Fibroblast of lung (primary cell): ENCODE measurements at places on chromosomes 2 and 18. TPM values are rescaled to one million over a fixed set of nuclear protein-coding genes. Genes with fewer than 3 reads are reported as not detected.

DNA sequence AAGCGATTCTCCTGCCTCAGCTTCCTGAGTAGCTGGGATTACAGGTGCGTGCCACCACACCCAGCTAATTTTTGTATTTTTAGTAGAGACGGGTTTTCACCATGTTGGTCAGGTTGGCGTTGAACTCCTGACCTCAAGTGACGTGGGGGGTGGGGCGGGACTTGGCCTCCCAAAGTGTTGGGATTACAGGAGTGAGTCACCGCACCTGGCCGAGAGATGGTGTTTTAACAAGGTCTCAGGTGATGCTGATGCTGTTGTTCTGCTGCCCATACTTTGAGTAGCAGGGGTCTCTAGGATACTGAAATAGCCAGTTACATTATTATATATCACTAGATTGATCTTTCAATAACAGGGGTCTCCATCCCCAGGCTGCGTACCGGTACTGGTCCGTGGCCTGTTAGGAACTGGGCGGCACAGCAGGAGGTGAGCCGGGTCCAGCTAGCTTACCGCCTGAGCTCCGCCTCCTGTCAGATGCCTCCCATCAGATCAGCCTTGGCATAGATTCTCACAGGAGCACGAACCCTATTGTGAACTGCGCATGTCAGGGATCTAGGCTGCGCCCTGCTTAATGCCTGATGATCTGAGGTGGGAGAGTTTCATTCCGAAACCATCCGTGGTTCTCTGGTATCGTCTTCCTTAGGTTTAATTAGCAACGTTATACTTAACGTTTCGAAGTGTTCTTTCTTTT lies 48.3 kb upstream of the SLC38A11 start:
- DNase-seq = no peak

DNA sequence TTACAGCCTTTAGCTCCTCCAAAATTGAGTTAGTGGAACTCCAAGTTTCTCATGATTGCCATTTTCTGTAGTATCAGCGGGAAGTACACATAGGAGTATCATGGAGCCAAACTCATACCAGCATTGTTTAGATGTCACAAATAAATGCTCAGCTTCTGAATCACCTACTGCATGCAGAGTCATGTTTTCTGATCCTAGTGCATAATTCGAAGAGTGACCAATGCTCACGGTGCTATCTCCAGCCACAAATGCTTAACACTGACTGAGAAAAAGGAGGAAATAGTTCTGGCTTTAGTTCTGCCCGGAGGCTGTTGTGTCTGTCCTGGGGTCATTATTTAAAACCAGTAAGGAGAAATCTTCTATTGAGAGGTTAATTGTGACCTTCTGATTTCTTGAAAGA lies 45.4 kb upstream of the LRATD1 start:
- peak; percentile 60 for DNase-seq

GRCh38 chr2:64221935-64222334 lies 77.7 kb upstream of the PELI1 start:
- DNase-seq = no peak

Gene SALL3
- not detected in 2 replicates for total RNA-seq

- DNase-seq = peak; percentile 23
These were observed 569.7 kb downstream of the RIT2 start for GRCh38 chr18:42545825-42546224.

GRCh38 chr2:54350426-54350825 lies 94.4 kb upstream of the TSPYL6 start:
- no peak for DNase-seq

GRCh38 chr2:41937464-41937906 lies 110.3 kb upstream of the PKDCC start:
- no peak for DNase-seq

DNA sequence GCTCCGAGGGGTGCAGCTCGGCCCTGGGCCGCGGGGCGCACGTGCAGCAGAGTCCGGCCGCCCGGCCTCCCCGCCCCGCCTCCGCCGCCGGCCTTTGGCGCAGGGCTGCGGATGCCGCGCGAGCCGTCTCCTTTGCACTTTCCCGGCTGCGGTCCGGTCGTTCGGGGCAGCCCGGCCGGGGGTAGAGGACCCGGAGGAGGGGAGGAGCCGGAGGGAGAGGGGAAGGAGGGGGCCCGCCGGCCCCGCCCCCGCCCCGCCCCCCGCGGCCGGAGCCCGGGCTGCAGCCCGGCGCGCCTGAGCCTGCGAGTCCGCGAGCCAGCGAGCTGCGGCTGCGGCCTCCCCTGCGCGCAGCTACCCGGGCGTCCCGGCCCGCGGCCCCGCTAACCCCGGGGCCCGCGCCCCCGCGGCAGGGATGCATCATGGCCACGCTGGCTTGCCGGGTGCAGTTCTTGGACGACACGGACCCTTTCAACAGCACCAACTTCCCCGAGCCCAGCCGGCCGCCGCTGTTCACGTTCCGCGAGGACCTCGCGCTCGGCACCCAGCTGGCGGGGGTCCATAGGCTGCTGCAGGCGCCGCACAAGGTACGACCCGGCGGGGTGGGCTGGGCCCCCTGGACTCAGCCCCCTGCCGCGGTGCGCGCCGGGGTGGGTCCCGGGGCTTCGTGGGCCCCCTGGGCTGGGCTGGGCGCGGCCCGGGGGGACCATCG lies at the start of gene FHOD3:
FHOD3 (plus strand) TSS at position 297 of the 709 bp plus-strand sequence; CDS start at position 420, 123 bp downstream.
- peak; percentile 28 for DNase-seq

Gene NPPC
- total RNA-seq = not detected in 2 replicates

DNA sequence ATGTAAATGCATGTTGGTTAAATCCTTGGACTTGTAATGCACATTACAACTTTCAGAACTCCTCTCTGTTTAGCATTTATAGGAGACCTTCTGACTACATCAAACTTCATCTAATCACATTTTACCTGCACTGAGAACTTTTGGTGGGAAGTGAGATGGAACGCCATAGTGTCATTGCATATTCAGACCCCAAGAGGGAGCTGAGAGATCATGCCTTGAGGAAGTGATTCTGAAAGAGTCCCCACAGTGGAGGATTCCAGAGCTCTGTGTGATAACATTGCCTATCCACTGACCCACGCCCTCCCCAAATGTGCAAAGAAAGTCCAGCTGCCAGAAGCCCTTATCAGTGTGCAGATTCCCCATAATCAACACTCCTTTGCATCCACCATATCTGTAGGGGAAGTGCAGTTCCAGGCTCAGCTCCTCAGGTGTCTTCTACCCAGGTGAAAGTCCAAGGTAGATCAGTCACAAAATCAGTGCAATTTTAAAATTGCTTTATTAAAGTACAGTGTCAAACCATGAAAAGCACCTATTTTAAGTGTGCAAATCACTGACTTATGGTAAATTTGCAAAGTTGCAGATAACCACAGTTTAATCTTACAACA lies 212.4 kb downstream of the RPIA start:
- peak; percentile 25 for DNase-seq

DNA sequence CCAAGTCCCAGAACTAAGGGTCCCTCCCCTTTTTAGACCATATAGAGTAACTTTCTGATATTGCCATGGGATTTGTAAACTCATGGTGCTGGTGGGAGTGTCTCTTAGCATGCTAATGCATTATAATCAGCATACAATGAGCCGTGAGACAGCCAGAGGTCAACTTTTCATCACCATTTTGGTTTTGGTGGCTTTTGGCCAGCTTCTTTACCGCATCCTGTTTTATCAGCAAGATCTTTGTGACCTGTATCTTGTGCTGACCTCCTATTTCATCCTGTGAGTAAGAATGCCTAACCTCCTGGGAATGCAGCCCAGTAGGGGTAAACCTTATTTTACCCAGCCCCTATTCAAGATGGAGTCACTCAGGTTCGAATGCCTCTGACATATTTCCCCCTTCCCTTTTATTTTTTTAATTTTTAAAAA lies 148.2 kb downstream of the PHLPP1 start:
- DNase-seq = peak; percentile 71

DNA sequence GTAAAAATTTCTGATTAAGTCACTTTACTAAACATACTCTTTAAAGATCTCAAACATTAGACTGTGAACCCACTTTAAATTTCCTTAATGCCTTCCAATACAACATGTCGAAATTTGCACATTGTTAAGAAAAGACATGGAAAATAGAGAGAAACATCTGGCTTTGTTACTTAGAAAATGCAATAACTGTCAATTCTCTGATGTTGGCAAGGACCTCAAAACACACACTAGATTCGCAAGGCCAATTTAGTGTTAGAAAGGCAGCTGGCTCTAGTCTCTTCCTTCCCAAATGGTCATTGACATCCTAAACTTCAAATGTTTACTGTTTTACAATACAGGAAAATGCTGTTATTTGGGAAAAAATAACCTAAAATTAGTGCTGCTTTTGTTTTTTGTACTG lies 110.6 kb downstream of the UPP2 start:
- no peak for DNase-seq
